EH (cell line): ENCODE measurements at places on chromosomes 16 and 17.

DNA sequence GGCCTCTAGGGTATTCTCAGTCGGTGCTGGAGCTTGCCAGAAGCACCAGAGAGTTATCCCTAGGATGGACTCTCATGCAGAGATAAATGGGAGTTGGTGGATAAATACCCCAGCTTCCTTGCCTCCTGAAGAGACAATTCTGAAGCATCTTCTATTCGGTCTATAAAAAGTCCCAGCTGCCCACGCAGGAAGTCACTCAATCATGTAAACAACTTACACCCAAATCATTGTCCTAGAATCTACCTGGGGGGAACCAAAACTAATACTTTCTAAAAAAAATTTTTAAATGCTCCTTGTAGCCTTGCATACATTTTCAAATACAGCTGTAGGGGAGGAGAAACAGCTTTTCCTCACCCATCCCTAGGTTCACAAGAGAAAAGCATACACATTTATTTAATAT, 66.6 kb upstream of the ELAC2 start:
- DNase-seq, result no peak

GRCh38 chr16:23724096-23724784, 11.2 kb upstream of the ERN2 start:
- no peak for DNase-seq

- no peak for DNase-seq
These were observed 6.4 kb upstream of the RAB40C start for GRCh38 chr16:583470-583814.

- peak; percentile 22 for DNase-seq
These were observed 82.9 kb upstream of the RCVRN start for GRCh38 chr17:9987779-9988585.

DNA sequence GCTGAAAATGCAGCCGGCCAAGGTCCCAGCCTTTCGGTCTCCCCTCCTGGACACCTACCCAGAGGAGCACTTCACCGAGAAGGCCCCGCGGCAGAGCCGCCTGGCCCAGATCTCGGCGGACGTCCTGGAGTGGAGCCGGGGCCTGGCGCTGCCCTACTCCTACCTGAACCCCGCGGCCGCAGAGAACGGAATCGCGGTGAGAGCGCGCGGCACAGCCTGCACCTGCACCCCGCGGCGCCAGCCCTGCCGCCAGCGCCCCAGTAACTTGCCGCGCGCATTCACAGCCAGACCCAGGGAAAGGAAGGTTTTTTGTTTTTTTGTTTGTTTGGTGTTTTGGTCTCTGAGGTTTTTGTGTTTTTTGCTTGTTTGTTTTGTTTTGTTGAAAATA, 15.2 kb downstream of the ALOX12B start:
- DNase-seq, result no peak

- DNase-seq, result no peak
These were observed 4.0 kb downstream of the SAT2 start for GRCh38 chr17:7623661-7624060.

DNA sequence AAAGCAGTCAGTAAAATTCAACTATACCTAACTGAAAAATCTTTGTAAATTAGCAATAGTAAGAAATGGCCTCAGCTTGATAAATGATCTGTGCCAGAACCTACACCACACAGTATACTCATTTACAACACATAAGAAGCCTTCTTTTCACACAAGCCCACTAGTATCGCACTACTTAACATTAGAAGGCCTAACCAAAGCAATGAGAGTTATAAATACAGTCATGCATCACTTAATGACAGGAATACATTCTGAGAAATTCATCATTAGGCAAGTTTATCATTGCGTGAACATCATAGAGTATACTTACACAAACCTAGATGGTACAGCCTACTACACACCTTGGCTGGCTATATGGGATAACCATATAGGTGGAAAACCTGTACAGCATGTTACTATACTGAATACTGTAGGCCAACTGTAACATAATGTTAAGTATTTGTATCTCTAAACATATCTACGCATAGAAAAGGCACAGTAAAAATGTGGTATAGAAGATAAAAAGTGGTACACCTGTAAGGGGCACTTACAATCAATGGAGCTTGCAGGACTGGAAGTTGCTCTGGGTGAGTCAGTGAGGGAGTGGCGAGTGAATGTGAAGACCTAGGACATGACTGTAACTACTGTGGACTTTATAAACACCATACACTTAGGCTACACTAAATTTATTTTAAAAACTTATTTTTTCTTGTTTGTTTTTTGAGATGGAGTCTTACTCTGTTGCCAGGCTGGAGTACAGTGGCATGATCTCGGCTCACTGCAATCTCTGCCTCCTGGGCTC, 126.5 kb upstream of the CORO6 start:
- no peak for DNase-seq

- DNase-seq, result no peak
These were observed 9.0 kb downstream of the C17orf99 start for GRCh38 chr17:78154903-78155811.

DNA sequence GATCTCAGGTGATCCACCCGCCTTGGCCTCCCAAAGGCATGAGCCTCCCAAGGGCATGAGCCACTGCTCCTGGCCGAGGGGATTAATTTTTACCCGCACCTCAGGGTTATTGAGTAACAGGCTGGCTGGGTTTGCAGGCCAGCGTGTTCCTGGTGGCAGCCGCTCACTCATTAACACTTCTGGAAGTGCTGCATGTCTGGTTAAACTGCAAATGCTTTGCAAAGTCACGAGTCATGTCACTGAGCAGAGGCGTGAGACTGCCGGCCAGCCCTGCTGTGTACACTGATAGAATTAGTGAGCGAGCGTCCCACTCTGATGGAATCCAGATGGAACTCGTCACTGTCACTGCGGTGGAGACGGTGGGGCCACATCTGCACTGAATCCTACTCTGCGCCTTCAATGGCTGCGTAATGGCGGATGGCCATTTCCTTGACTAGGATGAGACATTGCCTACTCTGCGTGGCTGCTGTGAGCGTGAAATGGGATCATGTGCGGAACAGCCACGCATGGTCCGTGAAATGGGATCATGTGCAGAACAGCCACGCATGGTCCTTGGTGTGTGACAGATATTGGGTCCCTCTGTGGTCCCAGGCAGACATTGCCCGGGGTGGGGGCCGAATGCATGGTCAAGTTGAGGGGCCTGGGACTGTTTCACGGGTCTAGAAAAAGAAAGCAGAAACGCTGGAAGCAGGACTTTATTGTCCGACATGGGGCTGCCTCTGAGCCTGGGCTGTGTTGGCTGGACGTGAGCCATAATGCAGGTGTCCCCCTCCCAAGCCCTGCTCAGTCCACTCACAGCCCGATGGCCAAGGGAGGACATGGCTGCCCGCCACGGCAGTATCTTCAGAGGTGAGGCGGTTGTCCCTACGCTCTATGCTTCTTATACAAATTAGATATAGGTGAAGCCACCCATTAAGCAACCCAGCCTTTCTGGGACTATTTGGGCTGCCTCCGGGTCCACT, 740 bp upstream of the SLC5A10 start:
- DNase-seq, result no peak

DNA sequence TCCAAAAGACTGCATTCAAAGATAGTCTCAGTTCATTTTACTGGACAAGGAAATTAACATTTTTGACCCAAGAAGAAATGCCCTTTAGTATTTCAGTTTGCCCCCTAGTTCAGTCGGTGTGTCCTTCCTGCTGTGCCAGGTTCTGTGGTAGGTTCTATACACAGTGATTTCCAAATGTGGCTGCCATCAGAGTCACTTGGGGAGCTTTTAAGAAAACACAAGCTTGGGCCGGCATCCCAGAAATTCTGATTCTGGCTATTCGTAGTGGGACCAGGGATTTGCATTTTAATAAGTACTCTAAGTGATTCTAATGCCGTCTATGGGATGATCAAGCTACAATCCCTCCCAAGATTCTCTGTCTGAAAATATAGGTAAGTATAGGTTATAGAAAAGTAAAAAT, 10.2 kb downstream of the RSPRY1 start:
- DNase-seq, result no peak

GRCh38 chr16:89596957-89597649, 16.3 kb upstream of the DPEP1 start:
- no peak for DNase-seq

DNA sequence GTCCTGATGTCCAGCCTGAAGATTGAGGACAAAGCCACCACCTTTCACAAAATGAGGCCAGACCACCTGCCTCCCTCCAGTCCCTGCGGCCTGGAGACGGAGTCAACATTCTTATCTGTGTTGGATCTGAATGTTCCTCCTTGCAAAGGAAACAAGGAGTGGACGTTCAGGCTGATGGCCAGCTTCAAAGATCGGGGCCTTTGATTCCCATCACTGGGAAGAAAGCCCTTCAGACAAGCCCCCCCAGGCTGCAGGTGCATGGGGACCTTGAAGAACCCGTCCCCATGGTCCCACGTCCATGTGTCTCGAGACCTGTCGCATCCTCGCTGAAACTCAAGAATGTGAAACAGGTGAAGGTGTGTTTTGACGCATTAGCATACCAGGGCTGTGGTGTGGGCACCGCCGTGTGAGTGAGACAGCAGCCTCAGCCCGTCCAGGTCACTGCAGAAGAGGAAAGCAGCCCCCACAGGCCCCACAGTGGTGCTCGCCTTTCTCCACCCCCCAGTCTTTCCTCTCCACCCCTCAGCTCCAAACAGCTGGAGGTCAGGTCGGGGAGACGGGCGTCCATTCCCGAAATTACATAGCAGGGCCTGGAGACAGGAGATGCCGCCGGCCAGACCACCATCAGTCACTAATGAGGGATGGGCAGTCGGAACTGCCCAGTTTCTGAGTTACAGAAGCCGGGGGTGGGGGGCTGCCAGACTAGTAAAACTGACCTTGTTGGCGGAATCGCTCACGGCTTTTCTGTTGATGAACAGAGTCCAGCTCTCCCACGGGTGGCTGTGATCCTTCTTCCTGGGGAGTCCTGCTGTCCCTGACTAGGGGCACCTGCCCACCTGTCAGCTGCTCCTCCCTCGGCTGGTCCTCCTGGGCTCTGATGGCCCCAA, 877 bp upstream of the CSNK1D start:
- DNase-seq, result no peak

- DNase-seq, result peak; percentile 70
These were observed 13.6 kb upstream of the BCAS3 start for GRCh38 chr17:60664022-60664421.

DNA sequence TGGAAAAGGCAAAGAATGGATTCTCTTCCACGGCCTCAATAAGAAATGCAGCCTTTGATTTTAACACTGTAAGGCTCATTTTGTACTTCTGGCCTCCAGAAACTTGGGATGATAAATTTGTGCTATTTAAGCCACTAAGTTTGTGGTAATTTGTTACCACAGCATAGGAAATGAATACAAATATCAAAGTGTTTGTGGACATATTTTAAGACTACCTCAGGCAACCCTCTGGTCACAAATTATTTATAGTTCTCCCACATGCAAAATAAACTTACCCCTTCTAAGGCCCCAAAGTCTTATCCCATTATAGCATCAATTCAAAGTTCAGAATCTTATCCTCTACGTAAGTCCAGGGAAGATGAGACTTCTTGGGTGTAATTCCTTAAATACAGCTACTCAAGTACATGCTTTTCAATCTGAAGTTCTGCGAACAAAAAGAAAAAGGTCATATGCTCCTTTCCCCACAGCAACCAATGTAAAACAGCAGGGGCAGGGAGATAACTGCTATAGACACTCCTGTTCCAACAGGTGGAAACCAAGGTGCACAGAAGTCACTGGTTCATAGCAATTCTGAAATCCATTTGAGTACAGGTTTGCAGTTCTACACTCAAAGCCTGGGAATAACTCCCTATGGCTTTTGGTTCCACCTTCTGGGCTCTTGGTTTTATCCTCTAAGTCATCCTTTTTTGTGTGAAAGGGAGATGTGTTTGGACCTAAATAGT, 5.4 kb upstream of the EFCAB13 start:
- DNase-seq, result no peak

GRCh38 chr16:78903237-78903636, 697.3 kb downstream of the MAF start:
- DNase-seq, result no peak

DNA sequence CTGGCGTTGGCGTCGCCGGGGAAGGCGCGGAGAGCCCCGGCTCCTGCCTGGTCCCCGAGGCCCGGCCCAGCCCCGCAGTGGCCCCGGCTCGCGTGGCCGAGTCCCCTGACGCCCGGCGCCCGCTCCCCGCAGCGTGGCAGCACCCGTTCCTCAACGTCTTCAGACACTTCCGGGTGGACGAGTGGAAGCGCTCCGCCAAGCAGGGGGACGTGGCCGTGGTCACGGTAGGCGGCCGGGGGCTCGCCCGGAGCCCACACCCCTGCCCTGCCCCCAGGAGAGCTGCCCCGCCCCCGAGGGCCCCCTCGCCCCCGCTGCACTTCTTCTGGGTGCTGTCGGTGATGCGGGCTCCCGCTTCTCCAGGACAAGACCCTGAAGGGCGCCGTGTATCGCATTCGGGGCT, 466 bp downstream of the WDR90 start:
- peak; percentile 39 for DNase-seq

DNA sequence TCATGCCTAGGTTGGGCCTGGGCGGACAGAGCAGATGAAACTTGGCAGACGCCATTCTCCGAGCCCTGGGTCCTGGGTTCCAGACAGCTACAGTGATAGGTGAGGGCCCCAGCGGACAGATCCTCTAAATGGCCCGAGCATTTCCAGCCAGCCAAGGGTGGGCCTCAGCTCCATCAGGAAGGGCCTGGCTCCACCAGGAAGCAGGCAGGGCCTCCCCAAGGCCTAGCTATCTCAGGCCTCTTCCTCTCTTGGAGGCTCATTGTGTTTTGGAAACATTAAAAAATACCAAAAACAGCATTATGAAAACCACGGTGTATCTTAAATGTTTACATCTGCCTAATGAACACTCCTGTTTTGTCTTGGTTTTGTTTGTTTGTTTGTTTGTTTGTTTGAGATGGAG, 38.2 kb upstream of the SBK1 start:
- DNase-seq, result no peak

DNA sequence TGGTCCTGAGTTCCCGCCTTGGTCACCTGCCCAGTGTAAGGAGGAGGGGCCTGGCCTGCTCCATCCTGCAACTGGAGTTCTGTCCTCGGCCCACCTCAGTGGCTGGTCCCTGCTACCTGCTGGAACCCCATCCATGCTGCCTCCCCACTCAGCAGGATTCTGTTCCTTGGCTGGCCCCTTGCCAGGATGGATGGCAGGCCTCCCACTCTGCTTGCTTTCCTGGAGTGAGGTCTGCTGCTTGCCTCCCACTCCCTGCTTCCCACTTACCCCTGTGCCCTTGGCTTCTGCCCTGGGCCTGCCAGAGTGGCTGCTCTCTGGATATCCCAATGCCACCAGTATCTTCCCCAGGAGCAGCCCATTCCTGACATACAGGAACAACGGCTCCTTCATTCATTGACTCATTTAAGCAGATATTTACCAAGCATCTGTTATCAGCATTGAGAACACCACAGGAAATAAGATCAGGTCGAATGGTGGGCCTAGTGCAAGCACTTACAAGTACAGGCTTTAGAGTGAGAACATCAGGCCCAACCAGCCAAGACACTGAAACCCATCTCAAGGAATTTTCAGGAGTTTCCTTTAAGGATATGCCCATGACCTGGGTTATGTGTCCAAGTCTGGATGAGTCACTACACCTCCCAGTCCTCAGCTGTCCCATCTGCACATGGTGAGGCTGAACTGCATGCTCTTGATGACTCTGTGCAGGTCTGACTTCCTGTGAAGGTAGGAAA, 17.0 kb upstream of the RPRML start:
- peak; percentile 61 for DNase-seq

DNA sequence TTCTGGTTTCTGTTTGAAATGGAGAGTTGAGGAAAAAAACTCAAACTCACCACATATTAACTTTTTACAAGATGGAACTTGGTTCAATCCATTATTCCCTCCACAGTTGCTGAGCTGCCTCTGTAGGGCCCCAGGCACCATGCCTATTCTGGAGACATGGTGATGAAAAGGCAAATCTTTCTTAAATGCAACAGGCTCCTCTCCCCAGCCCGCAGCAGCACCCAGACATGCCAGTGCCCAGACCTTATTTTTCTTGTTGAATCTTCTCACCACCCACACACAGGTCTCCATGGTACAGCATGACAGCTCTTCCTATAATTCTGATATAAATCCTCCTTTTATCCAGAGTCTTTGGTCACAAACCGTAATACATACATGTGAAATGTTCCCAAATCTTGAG, 7.6 kb downstream of the CYTH1 start:
- no peak for DNase-seq
